ENCODE measurements at places on chromosomes 3 and 15.

DNA sequence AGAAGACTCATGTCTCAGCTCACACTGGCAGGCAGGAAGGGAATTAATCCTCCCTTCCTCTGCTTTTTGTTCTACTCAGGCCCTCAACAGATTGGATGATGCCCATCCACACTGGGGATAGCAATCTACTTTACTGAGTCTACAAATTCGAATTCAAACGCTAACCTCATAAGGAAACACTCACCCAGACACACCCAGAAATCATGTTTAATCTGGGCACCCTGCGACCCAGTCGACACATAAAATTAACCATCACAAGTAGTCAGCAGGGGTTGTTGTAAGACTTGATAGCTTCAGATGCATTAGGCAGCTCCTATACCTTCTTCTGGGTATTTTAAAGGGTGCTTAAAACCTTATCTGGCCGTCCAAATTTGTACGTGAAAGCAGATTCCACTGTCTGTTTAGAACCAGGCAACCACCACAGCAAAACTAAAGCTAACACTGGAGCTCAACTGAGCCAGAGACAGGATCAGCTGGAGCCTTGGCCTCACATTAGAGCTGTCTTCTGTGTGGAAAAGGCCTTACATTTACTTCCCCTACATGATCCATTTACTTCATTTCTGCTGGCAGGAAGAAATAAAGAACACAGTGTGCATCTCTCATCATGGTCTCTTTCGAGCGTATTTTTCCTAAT lies 407.3 kb upstream of the PPP2R3A start:
- DNase-seq, result no peak

DNA sequence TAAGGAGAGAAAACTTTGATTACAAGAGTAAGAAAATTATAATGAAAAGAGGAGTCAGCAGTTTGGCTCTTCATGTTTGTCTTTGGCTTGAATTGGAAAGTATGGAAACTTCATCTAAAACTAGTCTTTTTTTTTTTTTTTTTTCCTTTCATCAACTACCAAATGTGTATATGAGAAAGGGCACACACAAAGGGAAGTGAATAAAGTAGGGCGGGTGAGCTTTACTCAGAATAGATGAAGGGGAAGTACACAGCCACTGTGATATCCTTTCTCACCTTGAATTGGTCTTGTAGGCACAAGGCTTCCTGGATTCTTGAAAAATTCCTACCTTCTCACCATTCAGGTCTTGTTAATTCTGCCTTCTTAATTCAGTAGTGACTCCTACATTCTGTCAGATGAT lies 652.3 kb upstream of the KCNMB2 start:
- DNase-seq, result no peak

DNA sequence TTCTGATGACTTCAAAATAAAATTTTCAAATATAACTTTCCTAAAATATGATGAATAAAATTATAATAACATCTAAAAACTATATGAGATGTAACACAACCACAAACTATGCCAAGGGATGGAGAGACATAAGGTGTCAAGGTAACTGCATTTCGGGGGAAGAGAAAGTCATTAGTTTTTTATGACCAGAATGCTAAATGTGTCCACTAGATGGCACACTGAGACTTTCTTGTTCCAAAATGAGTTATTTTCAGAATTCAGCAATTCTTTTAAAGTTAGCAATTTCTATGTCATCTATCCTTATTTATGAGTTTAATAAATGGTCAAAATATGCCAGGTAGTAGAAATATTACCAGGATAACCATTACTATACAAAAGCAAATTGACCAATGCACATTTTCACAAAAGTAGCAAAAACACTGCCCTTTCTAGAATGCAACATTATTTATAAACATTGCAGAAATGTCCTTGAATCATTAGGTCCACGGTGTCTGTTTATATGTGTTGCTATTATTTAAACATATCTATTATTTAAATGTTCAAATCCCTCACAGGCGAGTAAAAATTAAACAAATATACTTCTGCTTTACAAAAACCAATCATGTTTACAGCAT lies 374.2 kb downstream of the PLCL2 start:
- DNase-seq, result peak; percentile 26

DNA sequence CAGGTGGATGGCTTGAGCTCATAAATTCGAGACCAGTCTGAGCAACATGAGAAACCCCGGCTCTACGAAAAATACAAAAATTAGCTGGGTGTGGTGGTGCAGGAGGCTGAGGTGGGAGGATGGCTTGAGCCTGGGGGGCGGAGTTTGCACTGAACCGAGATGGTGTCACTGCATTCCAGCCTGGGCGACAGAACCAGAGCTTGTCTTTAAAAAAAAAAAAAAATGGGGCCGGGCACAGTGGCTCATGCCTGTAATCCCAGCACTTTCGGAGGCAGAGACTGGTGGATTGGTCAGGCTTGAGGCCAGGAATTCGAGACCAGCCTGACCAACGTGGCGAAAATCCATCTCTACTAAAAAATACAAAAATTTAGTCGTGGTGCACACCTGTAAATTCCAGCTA lies 64.0 kb downstream of the TMEM44 start:
- DNase-seq, result no peak

- no peak for DNase-seq
Observed at GRCh38 chr15:37100966-37101215, 542 bp upstream of the MEIS2 start.

GRCh38 chr3:48662753-48663488 lies at the start of gene CELSR3:
CELSR3 (minus strand) TSS chr3:48662886; CDS start chr3:48662634, 252 bp downstream.
- peak; percentile 86 for DNase-seq

GRCh38 chr15:101022306-101022705 lies 103.1 kb downstream of the LRRK1 start:
- no peak for DNase-seq

DNA sequence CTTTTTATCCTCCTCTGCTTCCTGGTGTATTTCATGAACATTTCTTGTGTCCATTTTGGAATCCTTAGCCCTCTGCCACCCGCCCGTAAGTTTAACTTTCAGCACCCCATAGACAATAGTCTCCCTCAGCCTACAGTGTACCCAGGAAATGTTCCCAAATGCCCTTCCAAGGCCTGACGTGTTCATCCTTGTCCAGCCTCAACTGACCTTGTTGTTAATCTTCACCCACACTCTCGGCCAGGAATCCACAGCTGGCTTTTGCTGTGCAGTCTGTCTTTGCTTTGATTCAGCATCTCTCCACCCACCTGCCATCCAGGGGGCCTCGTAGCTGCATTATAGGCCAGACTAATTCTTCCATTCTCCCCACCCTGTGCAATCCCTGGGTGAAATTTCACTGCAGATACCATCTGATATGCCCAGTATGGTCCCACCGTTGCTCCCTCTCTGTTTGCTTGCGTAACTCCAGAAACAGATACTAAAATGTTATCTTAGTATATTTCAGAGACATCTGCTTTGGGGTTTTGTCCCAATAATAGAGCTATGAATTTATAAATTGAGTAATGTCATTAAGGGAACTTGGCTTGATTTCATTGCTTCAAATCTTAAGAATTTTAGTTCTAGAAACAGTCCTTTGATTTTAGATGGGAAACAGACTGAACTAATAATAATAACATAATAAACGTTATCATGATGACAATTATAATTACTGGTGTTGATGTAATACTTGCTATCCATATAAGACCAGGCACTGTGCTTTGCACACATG lies 16.6 kb downstream of the GUCA1C start:
- DNase-seq, result no peak

- peak; percentile 31 for DNase-seq
Observed at GRCh38 chr3:15206662-15207576, 873 bp downstream of the CAPN7 start.

DNA sequence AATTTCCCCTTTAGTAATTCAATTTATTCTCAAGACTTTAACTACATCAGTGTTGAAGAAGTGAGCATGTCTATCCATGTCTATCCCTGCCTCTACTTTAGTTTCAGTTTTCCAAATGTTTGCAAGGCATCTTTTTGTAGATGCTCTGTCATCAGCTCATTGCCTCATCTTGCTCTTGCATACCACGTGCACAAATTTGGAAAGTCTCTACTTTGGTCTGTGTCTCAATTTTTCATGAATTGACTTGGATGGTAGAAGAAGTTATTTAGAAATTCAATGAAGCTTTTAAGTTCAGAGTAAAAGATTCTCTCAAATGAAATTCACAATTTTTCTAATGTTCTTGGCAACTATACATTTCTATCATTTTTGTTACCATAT lies 55.3 kb downstream of the CLDN1 start:
- DNase-seq, result no peak

- peak; percentile 71 for DNase-seq
Observed at GRCh38 chr3:29420106-29420505, 139.2 kb downstream of the RBMS3 start.

- DNase-seq, result peak; percentile 70
Observed at GRCh38 chr15:42591238-42591934, 16.0 kb downstream of the STARD9 start.

DNA sequence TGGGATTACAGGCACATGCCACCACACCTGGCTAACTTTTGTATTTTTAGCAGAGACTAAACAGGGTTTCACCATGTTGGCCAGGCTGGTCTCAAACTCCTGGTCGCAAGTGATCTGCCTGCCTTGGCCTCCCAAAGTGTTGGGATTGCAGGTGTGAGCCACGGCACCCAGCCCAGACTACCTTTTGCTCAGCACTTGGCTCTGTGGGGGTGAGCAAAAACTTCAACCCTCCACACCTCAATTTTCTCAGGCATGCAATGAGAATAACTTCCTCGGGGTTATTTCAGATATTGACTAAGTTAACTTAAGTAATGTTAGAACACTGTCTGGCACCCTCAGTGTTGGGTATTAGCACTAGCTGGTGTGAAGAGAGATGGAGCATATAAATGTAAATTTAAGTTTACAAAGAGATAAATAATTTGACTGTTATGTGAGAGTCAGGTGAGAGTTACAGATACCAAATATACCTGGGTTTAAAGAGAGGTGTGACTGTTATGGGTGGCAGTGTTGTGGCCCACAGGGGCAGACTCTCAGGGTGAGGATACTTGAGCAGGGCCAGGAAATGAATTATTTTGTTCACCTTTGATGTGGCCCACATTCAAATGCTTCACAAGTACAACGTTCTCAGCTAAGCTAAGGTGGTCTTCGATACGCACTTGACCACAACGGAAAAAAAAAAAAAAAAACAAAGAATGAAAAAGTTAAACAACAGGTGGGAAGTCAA lies 29.0 kb downstream of the CPOX start:
- no peak for DNase-seq

GRCh38 chr15:45603881-45604280 lies 16.7 kb downstream of the BLOC1S6 start:
- no peak for DNase-seq

- no peak for DNase-seq
Observed at GRCh38 chr15:79635149-79635771, 203.1 kb downstream of the MINAR1 start.

DNA sequence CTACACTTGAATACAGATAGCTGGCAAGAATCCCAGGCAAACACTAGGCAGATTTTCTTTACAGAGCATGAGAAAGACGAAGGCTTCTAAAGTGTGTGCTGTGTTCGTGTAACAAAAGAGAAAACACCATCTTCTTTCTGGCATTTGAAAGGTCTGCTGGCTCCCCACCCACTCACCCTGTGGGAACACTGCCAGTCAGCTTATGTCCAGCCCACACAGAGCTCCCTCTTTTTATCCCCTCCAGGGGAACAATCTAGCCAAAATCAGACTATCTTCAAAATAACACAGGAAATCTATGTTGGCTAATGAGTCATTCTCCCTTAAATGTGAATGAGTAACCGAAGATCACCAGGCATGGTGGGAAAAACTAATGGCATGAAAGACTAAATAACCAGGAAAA lies 45.6 kb upstream of the PAQR5 start:
- peak; percentile 88 for DNase-seq

DNA sequence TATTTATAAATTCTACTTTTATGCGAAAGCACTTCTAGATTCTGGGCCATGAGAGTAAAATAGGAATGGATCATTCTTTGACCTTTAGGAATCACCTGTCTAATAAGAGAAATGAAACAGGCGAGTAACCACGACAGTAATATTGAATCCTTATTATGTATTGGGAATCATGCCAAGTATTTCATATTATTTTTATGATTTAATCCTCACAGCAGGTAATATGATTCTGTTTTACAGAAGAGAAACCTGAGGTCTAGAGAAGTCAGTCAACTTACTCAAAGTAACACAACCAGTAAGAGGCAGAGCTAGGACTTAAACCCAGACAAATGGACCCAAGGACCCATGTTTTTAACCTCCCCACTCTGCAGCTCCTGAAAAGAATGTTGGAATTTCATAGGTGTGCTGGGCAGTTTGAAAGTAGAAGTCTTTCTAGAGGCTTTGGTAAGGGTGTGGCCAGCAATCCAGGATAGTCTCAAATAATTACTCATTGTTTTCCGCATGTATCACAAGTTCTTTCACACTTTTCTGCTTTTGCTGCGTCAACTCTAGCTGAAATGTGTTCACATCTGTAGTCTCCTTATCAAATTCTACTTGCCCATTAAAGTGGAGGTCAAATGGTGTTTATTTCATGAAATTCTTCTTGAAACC lies 181.7 kb downstream of the TPRG1 start:
- no peak for DNase-seq

DNA sequence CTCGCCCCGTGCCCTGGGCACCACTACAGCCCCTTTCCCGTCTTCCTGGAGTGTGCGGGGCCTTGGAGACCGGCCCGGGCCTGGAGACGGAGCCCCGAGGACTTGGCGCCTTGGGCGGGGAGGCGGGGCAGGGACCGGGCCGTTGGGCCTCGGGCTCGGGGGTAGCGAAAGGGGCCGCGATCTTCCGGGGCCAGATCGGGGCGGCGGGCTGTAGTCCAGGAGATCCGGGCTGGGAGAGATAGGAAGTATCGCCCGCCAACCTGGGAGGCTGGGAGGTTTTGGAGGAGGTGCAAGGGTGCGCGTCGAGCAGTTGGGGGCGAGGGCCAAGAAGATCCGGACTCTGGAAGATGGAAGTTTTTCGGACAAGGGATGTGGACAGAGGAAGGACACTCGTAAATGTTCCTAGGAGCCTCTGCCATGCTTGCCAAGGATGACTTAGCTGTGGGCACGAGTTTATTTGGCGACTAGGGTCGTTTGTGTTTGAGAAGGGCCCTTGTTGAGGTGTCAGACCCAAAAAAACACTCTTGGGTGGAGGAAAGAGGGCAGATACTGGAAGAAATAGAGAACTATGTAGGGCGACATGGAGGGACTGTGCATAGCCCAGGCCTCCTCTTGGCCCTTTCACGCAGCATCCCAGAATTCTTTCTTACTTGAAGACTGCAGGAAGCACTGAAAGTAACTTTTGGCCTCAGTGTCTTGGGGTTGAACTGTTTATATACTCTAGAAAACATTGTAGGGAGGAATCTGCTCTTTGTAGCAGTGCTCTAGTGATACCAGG lies 712 bp downstream of the RTF1 start:
- peak; percentile 17 for DNase-seq

- DNase-seq, result no peak
Observed at GRCh38 chr15:57655053-57655452, 51.5 kb upstream of the POLR2M start.

- no peak for DNase-seq
Observed at GRCh38 chr3:71360180-71360579, 223.3 kb downstream of the FOXP1 start.

- no peak for DNase-seq
Observed at GRCh38 chr3:195425849-195426248, 17.0 kb downstream of the ACAP2 start.

GRCh38 chr3:20320489-20320888 lies 134.5 kb upstream of the SGO1 start:
- DNase-seq, result no peak

DNA sequence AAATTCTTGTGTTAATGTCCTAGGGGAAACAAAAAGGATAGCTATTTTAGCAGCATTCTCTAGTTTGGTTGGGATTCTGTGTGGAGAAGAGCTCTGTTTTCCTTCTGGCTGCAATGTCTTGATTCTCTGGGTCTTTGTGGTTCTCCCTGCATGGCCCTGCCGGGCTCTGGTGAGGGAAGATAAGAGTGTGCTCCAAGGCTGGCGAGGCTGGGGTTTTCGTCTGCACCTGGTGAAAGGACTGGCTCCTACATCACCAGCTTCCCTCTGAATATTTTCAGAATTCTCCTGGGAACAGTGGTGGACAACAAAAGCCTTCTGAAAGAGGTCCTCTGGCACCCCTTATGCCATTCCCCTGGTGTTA lies 38.1 kb upstream of the SFMBT1 start:
- no peak for DNase-seq
